Brain (organoid and tissue), 16 donors: ENCODE measurements at places on chromosomes 1 and 21. TPM values are rescaled to one million over a fixed set of nuclear protein-coding genes. Genes with fewer than 3 reads are reported as not detected.

CRB1 gene
- 3.8 TPM for polyA plus RNA-seq

AIRE gene
- not detected for polyA plus RNA-seq

SNRNP40 gene
- polyA plus RNA-seq = 48.6 TPM

RPE65 gene
- polyA plus RNA-seq = 0.15 TPM

TEX38 gene
- not detected for polyA plus RNA-seq

SHE gene
- 1.6 TPM for polyA plus RNA-seq

PPIAL4G gene
- not detected for polyA plus RNA-seq
